ENCODE measurements at places on chromosomes 1 and 21. TPM values are rescaled to one million over a fixed set of nuclear protein-coding genes. Genes with fewer than 3 reads are reported as not detected.
A peak's percentile ranks its signal among the peaks of the same experiment; 100 is the strongest.

DNA sequence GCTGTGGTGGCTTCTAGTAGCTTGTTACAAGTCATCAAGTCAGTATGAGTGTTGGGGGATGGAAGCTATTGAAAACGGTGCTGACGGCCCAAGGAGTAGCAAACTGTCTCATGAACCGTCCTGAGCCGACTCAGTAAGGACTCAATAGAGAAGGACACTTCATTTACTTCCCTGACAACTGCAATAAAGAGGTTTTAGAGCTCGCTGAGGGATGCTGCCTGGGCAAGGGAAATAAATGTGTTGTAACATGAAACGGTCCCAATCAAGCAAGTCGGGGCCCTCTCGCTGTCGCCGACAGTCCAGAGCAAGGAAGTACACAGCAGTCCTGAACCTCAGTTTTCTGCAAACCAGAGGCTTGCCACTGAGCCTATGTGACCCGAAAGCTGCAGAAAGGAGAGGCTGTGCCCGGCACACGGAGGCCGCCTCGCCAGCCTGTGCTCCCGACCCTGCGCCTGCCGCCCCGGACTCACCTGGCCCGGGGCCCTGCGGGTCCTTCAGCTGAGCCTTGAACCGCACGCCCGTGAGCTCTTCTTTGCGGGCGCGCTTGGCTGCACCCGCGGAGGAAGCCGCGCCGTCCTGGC lies 423 bp downstream of the URB1 start:
- no peak for DNase-seq
- peaks cover 19% of the 10 kb centered on the region for H3K4me1 ChIP-seq
- no peak overlapping the region for H3K27ac ChIP-seq
- peak overlapping the region; percentile 91 for H3K4me3 ChIP-seq

DNA sequence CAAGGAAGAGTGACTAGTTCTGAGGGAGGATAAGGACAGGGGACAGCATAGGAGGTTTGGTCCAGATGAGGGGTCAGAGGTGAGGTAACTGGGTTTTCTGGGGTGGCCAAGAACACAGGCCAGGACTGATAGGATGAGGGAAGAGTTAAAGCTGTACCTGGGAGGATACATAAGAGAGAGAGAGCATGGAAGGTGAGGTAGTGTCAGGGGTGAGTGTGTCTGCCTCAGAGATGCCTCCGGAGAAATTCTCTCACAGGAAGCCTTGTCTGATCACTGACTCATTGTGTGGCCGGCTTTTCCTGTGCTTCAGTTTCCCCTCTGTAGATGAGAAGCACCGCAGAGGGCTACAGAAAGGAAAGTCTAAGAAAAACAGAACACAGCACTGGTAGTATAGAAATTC lies 40.2 kb downstream of the FASLG start:
- no peak overlapping the region for H3K27ac ChIP-seq
- no peak overlapping the region for H3K4me3 ChIP-seq
- no peak for DNase-seq
- H3K27me3 ChIP-seq, result no peaks in the 10 kb centered on the region

GRCh38 chr1:178645157-178645807 lies 79.8 kb upstream of the RALGPS2 start:
- H3K27me3 ChIP-seq, result no peaks in the 10 kb centered on the region
- no peak for DNase-seq
- no peak overlapping the region for H3K27ac ChIP-seq
- H3K4me1 ChIP-seq, result peaks cover 14% of the 10 kb centered on the region

DNA sequence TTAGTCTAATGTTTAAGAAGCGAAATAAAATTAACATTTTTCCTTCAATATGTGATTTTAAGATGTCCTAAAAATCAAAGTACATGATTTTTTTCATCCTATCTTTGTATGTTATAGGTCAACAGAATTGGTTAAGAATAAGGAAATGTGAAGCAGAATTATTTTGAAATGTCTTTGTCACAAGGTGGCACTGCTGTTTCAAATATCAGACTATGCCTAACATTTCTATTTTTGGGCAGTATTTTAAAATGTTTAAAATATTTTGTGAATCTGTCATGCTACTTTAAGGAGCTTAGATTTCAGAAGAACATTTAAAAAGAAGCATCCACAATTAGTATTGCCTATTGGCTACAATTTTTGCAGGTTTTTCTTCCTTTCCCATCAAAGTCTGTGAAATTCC lies 38.7 kb downstream of the AMY1C start:
- DNase-seq, result no peak
- no peaks in the 10 kb centered on the region for H3K27me3 ChIP-seq
- no peaks in the 10 kb centered on the region for H3K36me3 ChIP-seq
- no peak overlapping the region for H3K27ac ChIP-seq
- no peaks in the 10 kb centered on the region for H3K4me1 ChIP-seq
- no peak overlapping the region for H3K4me3 ChIP-seq

DNA sequence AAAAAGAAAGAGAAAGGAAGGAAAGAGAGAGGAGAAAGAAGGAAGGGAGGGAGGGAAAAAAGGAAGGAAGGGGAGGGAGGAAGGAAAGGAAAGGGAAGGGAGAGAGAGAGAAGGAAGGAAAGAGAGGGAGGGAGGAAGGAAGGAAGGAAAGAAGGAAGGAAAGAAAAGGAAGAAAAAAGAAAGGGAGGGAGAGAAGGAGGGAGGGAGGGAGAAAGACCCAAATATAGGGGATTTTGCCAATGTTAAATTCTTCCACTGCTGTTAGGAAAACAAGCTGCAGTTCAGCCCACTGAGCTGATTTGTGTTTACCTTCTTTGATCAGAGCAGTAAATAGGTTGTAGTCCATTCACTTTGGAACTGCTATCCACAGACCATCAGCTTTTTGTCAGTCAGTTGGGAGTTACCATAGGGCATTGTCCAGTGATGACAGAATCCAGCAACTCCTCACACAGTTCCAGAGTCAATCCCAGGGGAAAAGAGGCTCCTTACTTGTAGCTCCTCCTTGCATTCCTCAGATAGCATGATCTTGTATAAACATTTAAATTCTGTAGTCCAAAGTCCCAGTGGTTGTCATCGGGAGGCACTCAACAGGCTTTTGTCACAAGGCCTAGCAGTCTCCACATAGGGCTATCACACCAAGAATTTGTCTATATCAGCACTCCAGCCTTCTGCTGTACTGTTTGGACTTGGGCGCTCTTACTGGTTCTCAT lies 13.5 kb upstream of the PPP1R8 start:
- DNase-seq, result no peak
- no peaks in the 10 kb centered on the region for H3K36me3 ChIP-seq
- no peaks in the 10 kb centered on the region for H3K4me1 ChIP-seq
- no peak overlapping the region for H3K4me3 ChIP-seq
- H3K27me3 ChIP-seq, result no peaks in the 10 kb centered on the region
- H3K27ac ChIP-seq, result no peak overlapping the region

DNA sequence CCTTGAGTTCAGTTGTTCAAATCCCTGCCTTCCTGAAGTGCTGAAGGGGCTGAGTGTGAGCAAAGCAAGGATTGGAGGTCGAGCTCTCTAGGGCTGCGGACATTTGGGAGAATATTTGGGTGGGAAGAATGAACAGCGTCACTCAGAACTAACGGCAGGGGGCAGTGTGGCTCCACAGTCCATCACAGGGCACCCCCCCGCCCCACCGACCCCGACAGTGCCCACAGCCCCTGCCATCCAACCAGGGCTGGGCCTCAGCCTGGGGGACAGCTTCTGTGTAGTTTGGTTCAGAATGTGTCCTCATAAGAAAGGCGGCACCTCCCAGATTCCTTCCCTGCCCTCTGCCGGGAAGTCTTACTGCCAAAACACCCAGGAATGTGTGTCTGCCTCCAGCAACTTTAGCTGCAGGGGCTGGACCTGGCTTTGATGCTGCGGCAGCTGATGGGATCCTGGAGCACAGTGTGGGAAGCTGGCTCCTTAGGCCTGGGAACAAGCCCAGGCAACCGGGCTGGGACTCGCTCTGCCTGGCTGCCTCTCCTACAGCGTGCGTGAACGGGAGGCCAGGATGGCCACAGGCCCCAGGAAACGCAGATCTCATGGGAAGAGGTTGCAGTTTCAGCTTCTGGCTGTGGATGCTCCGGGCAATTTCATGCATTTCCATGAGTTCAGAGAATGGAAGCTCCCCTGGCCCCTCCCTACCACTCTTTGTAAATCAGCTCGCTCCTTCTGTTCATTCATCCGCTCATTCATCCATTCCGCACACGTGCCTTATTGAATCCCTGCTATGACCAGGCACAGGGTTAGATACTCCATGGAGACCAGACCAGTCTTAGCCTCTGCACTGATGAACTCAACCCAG lies 104.9 kb upstream of the TMPRSS2 start:
- H3K4me1 ChIP-seq, result peaks cover 54% of the 10 kb centered on the region
- no peaks in the 10 kb centered on the region for H3K36me3 ChIP-seq
- H3K27ac ChIP-seq, result peak overlapping the region; percentile 86
- DNase-seq, result peak; percentile 87
- H3K27me3 ChIP-seq, result no peaks in the 10 kb centered on the region

- H3K36me3 ChIP-seq, result no peaks in the 10 kb centered on the region
- no peaks in the 10 kb centered on the region for H3K27me3 ChIP-seq
- no peak overlapping the region for H3K4me3 ChIP-seq
- no peak for DNase-seq
Observed at GRCh38 chr1:232792949-232793348, 12.3 kb upstream of the MAP10 start.

HRNR gene
- total RNA-seq, result not detected

DNA sequence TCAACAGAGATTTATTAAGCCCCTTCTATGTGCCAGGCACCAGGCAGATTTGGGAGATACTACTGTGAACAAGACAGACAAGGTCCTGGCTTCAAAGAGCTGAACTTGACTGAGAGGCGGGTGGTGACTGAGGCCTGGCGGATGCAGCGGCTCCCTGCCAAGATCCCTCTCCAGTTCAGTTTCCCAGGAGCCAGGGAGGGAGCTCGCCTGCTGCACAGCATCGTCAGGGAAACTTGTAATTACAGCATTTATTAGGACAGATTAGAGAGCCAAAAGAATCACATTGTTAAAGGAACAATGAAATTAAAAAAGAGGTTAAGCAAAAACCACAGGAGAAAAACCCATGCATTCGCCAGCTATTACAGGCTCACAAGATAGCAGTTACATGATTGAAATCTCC lies 55.3 kb downstream of the ETS2 start:
- H3K27me3 ChIP-seq, result no peaks in the 10 kb centered on the region
- H3K4me3 ChIP-seq, result no peak overlapping the region
- no peaks in the 10 kb centered on the region for H3K36me3 ChIP-seq
- no peak overlapping the region for H3K27ac ChIP-seq
- H3K4me1 ChIP-seq, result no peaks in the 10 kb centered on the region

- no peaks in the 10 kb centered on the region for H3K27me3 ChIP-seq
- no peak overlapping the region for H3K27ac ChIP-seq
- no peak overlapping the region for H3K4me3 ChIP-seq
- peak; percentile 63 for DNase-seq
Observed at GRCh38 chr1:205493241-205494085, 11.0 kb upstream of the CDK18 start.

S100A2 gene
- 147 TPM for total RNA-seq

GRCh38 chr1:159132271-159132881 lies 39.0 kb upstream of the CADM3 start:
- no peak for DNase-seq
- H3K4me3 ChIP-seq, result no peak overlapping the region
- no peaks in the 10 kb centered on the region for H3K36me3 ChIP-seq
- H3K4me1 ChIP-seq, result no peaks in the 10 kb centered on the region
- peaks cover 30% of the 10 kb centered on the region for H3K27me3 ChIP-seq

RBM11 gene
- 2.4 TPM for total RNA-seq

APCS gene
- total RNA-seq, result not detected

FCGR2B gene
- total RNA-seq, result not detected

GSTM1 gene
- total RNA-seq, result not detected

DNA sequence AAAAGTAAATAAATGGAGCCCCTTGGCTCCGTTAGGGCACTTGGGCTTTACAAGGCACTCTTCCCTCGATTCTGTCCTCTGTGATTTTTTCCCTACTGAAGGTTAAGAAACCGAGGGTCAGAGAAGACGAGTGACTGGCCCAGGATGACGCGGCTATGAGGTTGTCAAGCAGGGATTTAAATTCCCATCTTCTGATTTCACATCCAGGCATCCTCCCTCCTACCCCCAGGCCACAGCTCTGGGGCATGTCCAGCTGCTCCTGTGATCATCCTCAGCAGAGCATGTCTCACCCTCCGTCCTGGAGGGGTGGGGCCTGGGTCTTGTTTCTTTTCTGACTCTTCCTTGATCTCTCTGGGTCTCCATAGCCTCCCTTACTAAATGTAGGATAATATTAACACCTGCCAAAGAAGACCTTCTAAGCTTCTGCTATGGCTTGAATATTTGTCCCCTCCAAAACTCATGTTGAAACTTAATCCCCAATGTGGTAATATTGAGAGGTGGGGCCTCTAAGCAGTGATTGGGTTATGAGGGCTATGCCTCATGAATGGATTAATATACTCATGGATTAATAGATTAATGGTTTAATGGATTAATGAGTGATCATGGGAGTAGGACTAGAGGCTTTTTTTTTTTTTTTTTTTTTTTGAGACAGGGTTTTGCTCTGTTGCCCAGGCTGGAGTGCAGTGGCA lies 4.6 kb downstream of the CRYBG2 start:
- H3K27me3 ChIP-seq, result no peaks in the 10 kb centered on the region
- peak overlapping the region; percentile 99 for H3K27ac ChIP-seq
- H3K36me3 ChIP-seq, result no peaks in the 10 kb centered on the region
- peaks cover 52% of the 10 kb centered on the region for H3K4me1 ChIP-seq
- peak; percentile 74 for DNase-seq
- no peak overlapping the region for H3K4me3 ChIP-seq

MRPS6 gene
- total RNA-seq, result 40.4 TPM

DNA sequence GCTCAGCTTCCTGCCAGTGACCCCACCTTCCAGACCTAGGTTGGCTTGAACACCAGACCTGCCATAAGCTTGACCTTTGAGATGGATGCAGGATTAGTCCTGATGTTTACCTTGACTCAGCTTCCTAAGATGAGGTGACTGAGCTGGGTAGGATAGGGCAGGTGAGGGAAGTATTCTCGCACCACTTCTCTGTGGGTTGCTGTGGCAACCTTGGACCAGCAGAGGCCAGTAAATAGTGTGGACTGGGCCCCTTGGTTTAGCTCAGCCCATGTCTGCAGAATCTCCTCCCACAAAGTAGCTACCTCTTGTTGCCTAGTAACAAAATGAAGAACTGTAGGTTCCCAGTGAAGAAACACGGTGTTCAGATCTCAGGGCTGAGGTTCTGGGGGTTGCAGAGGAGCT lies 8.4 kb downstream of the RPS6KA1 start:
- H3K4me3 ChIP-seq, result no peak overlapping the region
- no peak overlapping the region for H3K27ac ChIP-seq
- H3K36me3 ChIP-seq, result no peaks in the 10 kb centered on the region
- peak; percentile 19 for DNase-seq

DNA sequence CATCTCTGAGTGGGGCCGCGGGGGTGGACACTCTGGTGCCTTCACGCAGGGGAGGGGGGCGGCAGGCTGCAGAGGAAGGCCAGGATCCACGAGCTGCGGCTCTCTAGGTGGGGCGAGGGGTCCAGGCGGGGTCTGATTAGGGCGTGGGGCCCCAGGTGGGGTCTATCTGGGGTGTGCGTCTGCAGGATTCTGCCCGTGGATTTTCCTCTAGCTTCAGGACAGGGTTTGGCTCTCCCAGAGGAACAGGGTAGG lies 6.3 kb downstream of the JMJD4 start:
- H3K36me3 ChIP-seq, result no peaks in the 10 kb centered on the region
- H3K4me1 ChIP-seq, result peaks cover 11% of the 10 kb centered on the region
- H3K4me3 ChIP-seq, result peak overlapping the region; percentile 62
- no peaks in the 10 kb centered on the region for H3K27me3 ChIP-seq
- DNase-seq, result no peak

SLAMF9 gene
- 0.94 TPM for total RNA-seq

- peak; percentile 47 for DNase-seq
- H3K36me3 ChIP-seq, result no peaks in the 10 kb centered on the region
- H3K4me3 ChIP-seq, result no peak overlapping the region
- peak overlapping the region; percentile 13 for H3K27ac ChIP-seq
Observed at GRCh38 chr1:225896937-225897549, 8.1 kb upstream of the LEFTY1 start.

- H3K36me3 ChIP-seq, result no peaks in the 10 kb centered on the region
- no peaks in the 10 kb centered on the region for H3K4me1 ChIP-seq
- H3K27me3 ChIP-seq, result no peaks in the 10 kb centered on the region
- H3K27ac ChIP-seq, result no peak overlapping the region
- no peak overlapping the region for H3K4me3 ChIP-seq
Observed at GRCh38 chr1:228148935-228149405, 760 bp upstream of the GJC2 start.
